ENCODE measurements at places on chromosomes 2 and 18.
A peak's percentile ranks its signal among the peaks of the same experiment; 100 is the strongest.

- no peak for DNase-seq
These were observed 506.2 kb upstream of the TMEFF2 start for GRCh38 chr2:192700934-192701333.

- no peak for DNase-seq
These were observed 25.2 kb downstream of the DYTN start for GRCh38 chr2:206692971-206693370.

GRCh38 chr2:72936660-72937355 is 19.5 kb downstream of the EMX1 start:
- DNase-seq: no peak

DNA sequence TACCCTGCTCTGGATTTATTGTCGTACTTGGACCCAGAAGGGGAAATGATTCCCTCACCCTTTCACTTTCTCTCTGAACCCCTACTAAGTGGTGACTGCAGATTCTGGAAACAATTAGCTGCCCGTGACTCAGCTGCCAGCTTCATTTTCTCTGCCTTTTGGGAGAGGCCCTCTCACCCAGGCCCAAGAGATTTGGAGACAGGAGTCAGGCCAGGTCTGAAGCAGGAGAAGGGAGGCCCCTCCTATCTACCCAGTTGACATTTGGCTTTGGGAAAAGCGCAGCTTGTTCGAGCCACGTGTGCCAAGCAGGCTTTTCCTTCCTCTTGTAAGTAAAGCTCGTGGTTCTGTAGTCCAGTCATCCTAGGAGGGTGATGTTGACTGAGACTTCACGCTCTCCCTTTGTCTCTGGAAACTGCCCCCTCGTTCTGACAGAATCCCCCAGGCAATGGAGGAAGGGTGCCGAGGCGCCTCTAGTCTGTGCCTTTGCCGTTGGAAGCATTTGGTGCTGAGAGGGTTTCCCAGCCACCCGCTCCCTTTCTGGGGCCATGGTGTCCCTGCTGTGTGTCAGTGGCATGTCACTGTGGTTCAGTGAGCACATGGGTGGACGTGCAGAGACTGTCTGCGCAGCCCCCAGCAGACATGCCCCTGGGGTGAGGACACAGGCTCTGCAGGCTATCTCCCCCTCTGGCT is 8.6 kb downstream of the OXER1 start:
- DNase-seq: peak; percentile 32

DNA sequence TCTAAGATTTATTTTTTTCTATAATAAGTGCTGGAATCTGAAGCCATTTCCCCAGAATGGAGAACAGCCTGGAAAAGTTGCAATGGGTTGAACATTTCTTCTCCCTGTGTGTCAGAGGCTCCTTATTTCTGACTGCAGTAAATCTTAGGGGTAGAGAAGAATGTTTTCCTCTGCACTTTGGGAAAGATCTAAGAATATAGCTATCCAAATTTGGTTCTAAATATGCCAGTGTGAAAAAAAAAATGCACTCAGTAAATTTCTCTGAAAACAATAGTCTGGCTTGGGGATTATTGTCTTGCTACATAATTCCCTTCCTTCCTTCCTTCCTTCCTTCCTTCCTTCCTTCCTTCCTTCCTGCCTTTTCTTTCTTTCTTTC is 19.7 kb upstream of the CYRIA start:
- DNase-seq: no peak

DNA sequence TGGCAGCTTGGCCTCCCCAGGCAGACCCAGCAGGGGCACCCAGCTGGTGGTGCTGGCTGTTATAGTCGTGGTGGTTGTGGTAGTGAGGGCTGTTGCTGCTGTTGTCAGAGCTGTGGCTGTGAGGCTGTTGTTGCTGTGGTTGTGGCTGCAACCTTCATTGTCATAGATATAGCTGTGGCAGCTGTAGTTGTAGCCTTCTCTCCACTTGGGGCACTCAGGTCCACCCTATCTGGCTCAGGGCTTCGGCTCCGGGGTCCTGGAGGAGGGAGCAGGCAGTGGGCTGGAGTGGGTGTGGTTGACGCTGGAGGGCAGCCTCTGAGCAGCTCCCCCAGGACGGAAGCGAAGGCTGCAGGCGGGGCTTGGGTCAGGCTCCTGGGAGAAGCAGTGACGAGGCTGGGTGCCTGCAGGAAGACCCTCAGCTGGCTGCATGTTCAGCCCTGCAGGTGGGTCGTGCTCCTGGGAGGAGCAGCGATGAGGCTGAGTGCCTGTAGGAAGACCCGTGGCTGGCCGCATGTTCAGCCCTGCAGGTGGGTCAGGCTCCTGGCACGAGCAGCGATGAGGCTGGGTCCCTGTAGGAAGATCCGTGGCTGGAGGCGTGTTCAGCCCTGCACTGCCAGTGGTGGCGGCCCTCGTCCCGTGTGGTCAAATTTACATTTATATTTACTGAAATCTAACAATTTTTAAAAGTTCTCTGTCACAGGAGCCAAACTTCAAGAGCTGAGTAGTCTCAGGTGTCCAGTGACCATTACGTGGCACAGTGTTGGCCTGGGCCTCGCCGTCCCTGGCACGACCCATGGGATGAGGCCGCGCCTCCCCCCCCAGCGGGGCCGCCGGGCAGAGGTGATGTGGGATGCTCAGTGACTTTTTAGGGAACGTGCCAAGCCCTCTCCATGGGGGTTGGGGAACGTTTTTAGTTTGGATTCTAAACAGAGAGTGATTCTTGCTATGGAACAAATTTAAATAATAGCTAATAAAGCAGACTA is 79.2 kb upstream of the PXDN start:
- DNase-seq: no peak

DNA sequence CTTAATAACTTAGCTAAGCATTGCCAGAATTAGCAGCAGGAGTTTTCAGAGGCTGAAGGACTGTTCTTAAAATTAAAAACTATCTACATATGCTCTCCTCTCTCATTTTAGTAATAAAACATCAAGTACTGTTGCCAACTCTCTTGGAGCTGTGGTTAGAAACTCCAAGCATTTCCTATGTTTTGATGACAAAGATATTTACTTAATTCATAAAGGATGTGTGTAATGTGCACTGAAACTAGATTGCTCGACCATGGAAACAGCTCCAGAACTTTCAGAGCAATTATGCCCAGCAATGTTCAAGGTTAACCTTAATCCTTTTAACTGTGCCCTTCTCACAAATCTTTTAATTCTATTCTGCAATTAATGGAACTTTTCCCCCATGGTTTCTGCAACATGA is 8.4 kb downstream of the GRP start:
- peak; percentile 64 for DNase-seq

GRCh38 chr2:173881886-173882285 is 83.3 kb downstream of the SP3 start:
- no peak for DNase-seq

DNA sequence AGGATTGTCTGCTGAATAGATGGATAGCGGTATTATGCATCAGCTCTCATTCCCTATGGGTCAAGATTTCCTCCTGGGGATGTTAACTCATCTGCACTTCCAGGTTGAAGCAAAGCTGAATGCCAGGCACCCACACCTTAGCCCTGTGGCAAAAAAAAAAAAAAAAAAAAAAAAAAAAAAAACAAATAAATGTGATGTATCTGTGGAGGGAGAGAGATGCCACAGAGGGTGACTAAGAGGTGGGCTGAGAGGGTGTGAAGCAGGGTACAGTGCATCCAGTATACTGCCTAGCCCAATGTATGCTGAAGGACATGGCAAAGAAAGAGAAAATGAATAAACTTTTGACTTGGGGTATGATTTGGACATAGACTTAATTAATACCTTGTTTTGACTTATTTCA is 91.4 kb downstream of the COPS8 start:
- no peak for DNase-seq

GRCh38 chr2:135650721-135651120 is 90.9 kb upstream of the UBXN4 start:
- no peak for DNase-seq

DNA sequence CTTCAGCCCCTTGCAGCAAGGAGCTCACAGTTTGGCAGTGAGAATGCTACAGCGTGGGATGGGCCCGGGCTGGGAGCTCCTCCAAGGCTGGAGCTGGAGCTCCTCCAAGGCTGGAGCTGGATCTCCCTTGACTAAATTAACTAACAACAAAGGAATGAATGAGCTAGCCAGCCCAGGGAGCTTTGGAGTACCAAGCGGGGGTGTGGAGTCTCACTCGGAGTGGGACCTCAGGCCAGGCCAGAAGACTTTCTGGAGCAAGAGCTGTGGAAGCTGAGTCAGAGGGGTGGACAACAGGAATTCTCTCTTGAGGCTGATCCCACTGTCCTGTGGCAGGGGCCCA is 244.7 kb upstream of the HS6ST1 start:
- DNase-seq: peak; percentile 94

- no peak for DNase-seq
These were observed 619.6 kb downstream of the CPS1 start for GRCh38 chr2:211175956-211176355.

DNA sequence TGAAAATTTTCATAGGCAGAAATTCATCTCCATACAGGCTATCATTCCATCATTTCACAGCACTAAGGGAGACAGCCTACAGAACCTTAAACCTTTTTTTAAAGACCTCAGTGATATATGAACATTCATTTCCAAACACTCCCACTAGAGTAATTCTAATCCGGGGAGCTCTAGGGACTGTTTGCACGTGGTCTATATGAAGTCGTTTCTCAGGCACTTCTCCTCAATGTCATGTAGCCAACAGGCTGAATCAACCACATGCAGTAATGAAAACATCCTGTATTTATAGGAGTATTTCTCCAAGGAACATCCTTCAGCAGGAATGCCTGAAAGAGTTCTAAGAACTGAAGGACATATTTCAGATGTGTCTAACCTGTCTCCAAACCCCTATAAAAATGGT is 97.3 kb upstream of the CREB1 start:
- no peak for DNase-seq

DNA sequence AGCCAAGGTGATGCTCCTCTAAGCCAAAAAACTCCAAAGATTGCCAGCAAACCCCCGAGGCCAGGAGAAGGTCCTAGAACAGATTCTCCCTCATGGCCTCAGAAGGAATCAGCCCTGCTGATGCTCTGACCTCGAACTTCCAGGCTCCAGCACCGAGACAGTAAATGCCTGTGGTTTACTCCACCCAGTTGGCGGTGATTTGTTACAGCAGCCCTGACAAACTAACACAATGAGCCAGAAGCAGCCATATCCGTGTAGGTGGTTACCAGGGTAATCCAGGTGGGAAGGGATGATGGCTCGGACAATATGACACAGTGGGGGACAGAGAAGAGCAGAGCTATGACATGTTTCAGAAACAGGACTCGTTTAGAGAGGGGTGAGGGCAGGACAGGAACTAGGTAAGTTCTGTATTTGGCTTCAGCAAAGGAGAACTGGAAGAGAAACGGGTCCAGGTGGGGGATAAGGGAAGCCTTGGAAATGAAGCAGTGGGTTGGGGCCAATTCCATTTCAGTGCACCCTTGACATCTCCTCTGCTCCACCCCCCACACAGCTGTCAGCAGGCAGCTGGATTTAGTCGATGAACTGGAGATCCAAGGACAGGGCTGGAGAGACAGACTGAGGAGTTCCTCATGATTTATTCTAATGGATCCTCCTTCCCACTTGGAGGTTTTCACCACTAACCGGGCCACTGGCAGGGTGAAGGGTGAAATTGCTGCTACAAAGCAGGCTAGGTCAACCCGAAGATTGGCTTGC is 179.7 kb upstream of the SH3BP4 start:
- DNase-seq: peak; percentile 34

GRCh38 chr2:64067326-64067725 is 48.1 kb upstream of the VPS54 start:
- DNase-seq: no peak

DNA sequence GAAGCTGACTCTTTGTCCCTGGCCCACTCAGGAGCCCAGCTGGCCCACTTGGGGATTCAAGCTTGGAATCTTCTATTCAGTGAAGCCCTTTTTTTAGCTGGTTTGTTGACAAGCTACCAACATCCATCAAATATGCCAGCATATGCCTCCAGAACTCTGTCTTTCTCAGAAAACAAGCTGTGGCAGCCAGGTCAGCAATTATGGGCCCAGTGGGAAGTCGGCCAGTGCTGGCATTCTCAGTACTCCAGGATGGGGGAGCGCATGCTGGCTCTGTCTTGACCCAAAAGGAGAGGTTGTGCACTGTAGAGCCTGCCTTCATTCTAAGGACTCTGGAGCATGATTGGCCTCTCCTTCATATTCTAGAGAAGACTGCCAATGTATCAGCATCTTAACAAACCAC is 401.5 kb downstream of the CNTNAP5 start:
- DNase-seq: no peak

DNA sequence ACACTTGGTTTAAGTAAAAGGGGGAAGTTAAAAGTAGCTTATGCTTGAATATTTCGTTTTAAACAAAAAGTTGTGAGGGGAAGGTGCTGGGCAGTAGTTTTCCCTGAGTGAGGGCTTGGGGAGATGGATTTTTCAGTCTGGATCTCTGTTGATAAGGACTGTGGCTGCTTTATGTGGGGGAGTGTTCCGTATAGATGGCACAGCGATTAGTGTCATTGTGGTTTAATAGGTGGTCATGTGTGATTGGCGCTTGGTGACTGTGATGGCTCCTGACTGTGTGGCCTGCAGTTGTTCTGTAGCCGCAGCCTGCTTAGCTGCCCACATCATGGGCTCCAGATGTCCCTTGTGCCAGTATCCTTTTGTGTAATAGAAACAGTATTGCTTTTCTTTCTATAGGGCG is 156.2 kb downstream of the WDSUB1 start:
- DNase-seq: no peak

- DNase-seq: no peak
These were observed 41.5 kb downstream of the ANTXR1 start for GRCh38 chr2:69054431-69054830.

DNA sequence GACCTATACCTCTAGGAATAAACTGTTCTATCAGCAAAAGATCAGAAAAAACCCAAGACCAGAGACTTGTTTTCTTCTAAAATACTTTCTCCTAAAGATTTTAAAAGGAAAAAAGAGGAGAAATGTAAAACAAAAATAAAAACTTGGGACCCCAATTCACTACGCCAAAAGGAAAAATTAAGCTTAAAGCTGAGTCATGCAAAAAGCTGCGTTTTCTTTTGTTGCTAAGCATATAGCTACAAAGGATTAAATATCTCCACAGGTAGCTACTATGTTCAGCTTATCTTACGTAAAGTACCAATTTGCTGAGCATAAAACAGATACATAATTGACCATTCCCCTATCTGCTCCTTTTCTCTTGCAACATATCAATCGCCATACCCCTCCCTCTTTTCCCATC is 950.0 kb upstream of the NXPH2 start:
- DNase-seq: no peak

- no peak for DNase-seq
These were observed 180.0 kb upstream of the CCDC150 start for GRCh38 chr2:196459539-196459938.
